HEK293T (cell line): ENCODE measurements at places on chromosomes 4 and X.

GRCh38 chr4:186758929-186759682 is 35.5 kb upstream of the FAT1 start:
- no peak for DNase-seq

DNA sequence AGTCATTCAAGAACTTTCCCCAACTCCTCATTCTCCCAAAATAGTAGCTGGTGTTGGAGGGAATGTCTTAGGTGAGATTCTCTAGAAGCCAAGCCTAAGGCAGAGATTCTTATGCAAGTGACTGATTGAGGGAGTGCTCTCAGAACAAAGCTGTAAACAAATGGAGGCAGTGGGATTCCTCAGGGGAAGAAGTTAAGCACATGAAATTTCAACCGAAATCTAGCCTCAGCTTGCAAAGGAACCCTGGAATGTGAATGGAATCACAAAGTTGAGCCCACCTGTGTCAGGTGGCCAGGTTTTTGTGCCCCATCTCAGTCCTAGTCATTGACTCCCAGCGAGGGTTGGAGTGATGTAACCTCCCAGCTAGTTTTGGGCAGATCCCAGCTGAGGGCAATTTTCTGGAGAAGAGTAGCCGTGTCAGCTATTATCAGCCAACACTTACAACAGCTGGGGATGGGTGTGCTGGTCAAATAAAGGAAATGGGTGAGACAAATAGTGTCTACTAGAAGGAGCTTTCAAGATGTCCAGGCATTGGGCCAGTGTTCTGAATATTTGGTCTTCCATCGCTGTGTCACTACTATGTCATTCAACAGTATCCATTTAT is 29.7 kb upstream of the FGF2 start:
- DNase-seq, result no peak

- DNase-seq, result no peak
Observed at GRCh38 chr4:6342530-6343293, 73.1 kb downstream of the WFS1 start.

- no peak for DNase-seq
Observed at GRCh38 chr4:113908829-113909228, 70.6 kb downstream of the ARSJ start.

GRCh38 chrX:17602245-17602644 is 135.0 kb upstream of the SCML1 start:
- no peak for DNase-seq

- no peak for DNase-seq
Observed at GRCh38 chr4:73080789-73081188, 11.3 kb upstream of the COX18 start.

- no peak for DNase-seq
Observed at GRCh38 chr4:145822181-145822580, 116.4 kb downstream of the ZNF827 start.

DNA sequence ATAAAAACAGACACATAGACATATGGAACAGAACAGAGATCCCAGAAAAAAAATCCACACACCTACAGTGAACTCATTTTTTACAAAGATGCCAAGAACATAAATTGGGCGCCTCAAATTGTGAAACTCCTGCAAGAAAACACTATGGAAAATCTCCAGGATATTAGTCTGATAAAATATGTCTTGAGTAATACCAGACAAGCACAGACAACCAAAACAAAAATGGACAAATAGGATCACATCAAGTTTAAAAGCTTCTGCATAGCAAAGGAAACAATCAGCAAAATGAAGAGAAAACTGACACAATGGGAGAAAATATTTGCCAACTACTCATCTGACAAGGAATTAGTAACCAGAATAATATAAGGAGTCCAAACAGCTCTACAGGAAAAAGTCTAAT is 337.3 kb upstream of the DIPK2B start:
- DNase-seq, result no peak

GRCh38 chrX:7603387-7603786 is 239.6 kb upstream of the VCX start:
- DNase-seq, result no peak

GRCh38 chr4:156778606-156779005 is 193.0 kb downstream of the PDGFC start:
- DNase-seq, result no peak

GRCh38 chr4:21952549-21952948 is 4.0 kb upstream of the KCNIP4 start:
- DNase-seq, result no peak

- DNase-seq, result no peak
Observed at GRCh38 chrX:19629541-19629940, 114.2 kb upstream of the MAP3K15 start.

- no peak for DNase-seq
Observed at GRCh38 chrX:1529328-1529727, 7.7 kb downstream of the P2RY8 start.

- DNase-seq, result no peak
Observed at GRCh38 chr4:166259081-166259480, 386.0 kb downstream of the TLL1 start.

GRCh38 chr4:144709159-144709558 is 63.2 kb downstream of the HHIP start:
- DNase-seq, result no peak

DNA sequence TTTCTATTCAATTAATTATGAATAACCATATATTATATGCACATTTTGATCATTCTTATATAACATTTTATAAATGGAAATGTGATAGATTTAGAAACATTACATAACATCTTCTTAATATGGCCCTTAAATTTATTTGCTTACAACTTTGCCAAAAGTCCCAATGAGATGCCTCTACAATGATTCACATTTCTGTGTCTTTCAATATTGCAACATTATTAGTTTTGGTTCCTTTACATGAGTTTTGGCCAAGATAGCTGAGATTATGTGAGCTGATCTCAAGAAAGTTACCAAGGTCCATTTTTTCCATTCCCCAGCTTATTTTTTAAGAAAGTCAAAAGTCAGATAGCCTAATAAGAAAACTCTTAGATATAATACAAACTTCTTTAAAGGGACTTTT is 361.2 kb downstream of the PCDH7 start:
- DNase-seq, result no peak

DNA sequence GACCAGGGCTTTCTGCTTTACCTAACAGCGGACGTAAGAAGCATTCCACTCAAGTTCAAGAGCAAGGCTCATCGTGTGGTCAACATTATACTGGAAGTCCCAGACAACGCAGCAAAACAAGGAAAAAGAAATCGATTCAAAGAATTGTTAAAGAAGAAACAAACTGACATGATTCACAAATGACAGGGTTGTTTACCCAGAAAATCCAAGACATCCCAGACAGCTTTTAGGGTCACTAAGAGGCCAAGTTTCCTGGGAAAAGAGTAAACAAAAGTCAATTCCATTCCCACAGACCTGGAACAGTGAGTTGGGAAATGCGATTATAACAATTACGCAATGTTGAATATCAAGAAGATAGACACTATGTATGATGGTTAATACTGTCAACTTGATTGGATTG is 21.5 kb upstream of the HTRA3 start:
- DNase-seq, result no peak

GRCh38 chrX:16897445-16897844 is 27.3 kb upstream of the RBBP7 start:
- no peak for DNase-seq

GRCh38 chr4:183173580-183174526 is 74.8 kb downstream of the WWC2 start:
- no peak for DNase-seq

GRCh38 chr4:3715061-3715854 is 50.9 kb upstream of the ADRA2C start:
- no peak for DNase-seq

DNA sequence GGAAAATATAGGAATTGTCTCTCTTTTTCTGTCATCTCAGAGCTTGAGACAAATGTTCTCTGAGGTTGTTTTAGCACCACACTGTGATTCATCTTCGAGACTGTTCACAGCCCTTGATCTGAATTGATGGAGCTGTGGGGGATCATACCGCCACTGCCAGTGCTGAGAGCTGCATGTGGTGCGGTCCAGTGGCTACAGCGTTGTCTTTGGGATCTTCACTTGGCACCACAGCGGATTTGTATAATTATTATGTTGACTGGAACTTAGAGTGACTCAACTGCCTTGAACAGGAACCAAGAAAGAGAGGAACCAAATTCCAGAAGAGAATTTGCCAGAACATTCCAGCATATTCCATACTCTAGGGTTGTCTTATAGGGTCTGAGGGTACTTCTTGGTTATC is 29.1 kb downstream of the TBL1X start:
- no peak for DNase-seq

GRCh38 chr4:165720411-165721082 is 152.5 kb upstream of the TLL1 start:
- no peak for DNase-seq

DNA sequence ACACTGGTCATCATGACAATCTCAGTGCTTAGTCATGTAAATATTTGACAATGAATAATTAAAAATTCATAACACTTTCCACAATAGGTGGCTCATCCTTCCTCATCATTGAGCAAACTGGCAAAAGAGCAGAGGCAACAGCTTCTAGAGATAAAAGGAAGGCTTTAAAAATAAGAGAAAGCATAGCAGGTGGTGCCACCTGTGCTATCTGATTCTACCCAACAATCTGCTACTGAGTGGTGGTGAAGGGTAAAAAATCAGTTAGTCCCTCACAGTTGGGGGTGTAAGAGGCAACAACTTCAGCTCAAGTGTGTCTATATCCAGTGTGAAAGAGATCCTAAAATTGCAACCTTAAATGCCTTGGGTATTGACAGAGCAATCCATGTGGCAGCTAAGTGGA is 280.1 kb upstream of the PPARGC1A start:
- DNase-seq, result no peak

GRCh38 chr4:135966936-135967335 is 1565.4 kb downstream of the PCDH18 start:
- no peak for DNase-seq

DNA sequence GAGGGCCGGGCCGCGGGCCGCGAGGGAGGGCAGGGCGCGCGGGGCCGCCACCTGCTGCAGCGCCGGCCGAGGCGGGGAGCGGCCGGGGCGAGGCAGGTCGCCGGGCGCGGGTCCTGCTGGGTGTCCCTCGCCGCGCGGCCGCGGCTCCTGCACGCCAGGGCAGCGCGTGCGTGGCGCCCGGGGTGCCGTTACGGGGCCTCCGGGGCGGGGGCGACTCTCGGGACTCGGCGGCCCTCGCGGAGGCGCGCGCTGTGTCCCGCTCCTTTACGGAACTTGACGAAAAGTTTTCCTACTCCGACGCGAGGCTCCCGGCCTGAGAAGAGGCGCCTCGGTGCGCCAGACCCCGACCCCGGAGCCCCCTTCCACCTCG is 329 bp downstream of the TBC1D14 start:
- no peak for DNase-seq

- no peak for DNase-seq
Observed at GRCh38 chr4:102441978-102442911, 58.9 kb upstream of the NFKB1 start.

DNA sequence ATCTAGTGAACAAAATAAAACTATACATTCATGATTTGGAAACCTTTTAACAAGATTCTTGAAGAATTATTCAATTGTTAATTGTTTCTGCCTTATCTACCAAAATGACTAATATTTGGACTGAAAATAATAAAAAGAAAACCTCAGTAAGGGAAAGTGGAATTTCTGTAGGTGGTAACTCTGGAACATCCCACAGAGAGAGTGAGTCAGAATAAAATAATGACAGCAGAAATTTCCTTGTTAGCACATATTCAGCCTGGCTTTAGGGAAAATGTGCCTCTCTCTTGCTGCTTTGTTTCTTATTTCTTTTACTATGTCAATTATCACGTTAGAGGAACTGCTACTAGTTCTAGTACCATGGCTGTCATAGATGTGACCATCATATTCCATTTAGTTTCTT is 421.5 kb upstream of the GNPDA2 start:
- no peak for DNase-seq

- no peak for DNase-seq
Observed at GRCh38 chrX:281166-281999, at the start of gene PLCXD1. PLCXD1 (plus strand) TSS chrX:281381; CDS start chrX:284188, 2,807 bp downstream.

DNA sequence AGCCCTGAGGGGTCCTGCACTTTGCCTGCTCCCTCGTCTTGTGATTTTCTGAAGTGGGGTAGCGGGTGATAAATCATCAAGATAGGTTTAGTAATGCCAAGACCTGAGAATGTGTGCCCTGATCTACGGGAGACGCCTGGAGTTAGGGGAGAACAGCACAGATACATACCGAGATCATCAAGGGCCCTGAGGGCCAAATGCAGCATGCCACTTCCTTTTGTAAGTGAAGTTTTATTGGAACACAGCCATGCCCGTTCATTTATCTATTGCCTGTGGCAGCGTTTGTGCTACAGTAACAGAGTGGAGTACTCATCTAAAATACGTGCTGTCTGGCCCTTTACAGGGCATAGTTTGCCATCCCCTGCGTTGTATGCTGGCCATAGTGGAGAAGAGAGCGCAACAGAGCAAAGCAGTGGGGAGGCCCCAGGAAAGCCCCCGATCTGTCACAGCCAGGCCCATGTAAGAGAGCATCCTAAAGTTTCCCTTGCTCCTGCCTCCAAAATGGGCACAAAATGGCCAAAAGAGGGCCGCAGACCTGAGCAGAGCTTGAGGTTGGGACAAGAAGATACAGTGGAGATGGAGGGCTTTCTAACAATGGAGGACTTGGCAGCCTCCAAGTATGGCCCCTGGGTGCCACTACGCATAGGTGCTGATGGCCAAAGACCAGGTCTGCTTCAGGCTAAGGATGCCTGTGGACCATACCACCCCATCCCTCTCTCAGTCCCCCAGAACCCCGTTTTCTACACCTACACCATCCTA is 167.0 kb downstream of the SMIM20 start:
- no peak for DNase-seq

GRCh38 chr4:17272154-17272553 is 239.7 kb downstream of the QDPR start:
- DNase-seq, result no peak

- no peak for DNase-seq
Observed at GRCh38 chrX:50707405-50707804, 106.6 kb downstream of the SHROOM4 start.

DNA sequence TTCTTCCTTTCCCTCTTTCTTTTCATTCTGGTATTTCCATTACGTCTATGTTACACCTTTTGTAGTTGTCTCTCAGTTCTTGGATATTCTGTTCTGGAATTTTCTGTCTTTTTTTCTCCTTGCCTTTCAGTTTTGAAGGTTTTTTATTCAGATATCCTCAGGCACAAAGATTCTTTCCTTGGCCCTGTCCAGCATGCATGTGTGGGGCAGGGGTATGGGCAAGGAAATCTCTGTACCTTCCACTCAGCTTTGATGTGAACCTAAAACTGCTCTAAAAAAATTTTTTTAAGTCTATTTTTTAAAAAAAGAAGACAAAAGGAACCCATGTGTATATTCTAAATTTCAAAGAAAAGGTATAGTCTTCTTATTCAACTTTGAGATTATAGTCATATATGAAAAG is 180.5 kb downstream of the SOWAHB start:
- DNase-seq, result no peak

- no peak for DNase-seq
Observed at GRCh38 chr4:4613641-4614286, 71.9 kb upstream of the STX18 start.

- no peak for DNase-seq
Observed at GRCh38 chr4:122015203-122015602, 63.3 kb upstream of the TRPC3 start.
